MV-4-11 (cell line): ENCODE measurements at places on chromosomes 11 and 22.

DNA sequence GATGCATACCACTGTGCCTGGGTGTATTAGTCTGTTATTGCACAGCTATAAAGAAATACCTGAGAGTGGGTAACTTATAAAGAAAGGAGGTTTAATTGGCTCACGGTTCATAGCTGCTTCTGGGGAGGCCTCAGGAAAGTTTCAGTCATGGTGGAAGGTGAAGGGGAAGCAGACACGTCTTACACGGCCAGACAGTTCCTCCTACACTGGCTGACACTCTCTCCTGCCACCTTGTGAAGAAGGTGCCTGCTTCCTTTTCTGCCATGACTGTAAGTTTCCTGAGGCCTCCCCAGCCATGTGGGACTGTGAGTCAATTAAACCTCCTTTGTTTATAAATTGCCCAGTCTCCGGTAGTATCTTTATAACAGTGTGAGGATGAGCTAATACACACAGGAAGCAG is 33.6 kb upstream of the CD81 start:
- no peak for DNase-seq

- no peak for DNase-seq
Measured at GRCh38 chr22:46356496-46357480, 21.3 kb downstream of the TRMU start.

- DNase-seq: no peak
Measured at GRCh38 chr11:102476069-102476468, 23.5 kb upstream of the TMEM123 start.

- DNase-seq: no peak
Measured at GRCh38 chr11:69825037-69825834, 6.0 kb upstream of the FGF3 start.

- no peak for DNase-seq
Measured at GRCh38 chr22:27504360-27505253, 296.9 kb downstream of the MN1 start.

GRCh38 chr11:83611031-83611430 is 324.9 kb upstream of the CCDC90B start:
- DNase-seq: no peak

GRCh38 chr11:64849598-64850356 is 5.3 kb upstream of the CDC42BPG start:
- no peak for DNase-seq

GRCh38 chr11:3170044-3170755 is 5.1 kb upstream of the OSBPL5 start:
- DNase-seq: no peak

GRCh38 chr11:113982306-113982705 is 7.4 kb downstream of the HTR3A start:
- DNase-seq: no peak

DNA sequence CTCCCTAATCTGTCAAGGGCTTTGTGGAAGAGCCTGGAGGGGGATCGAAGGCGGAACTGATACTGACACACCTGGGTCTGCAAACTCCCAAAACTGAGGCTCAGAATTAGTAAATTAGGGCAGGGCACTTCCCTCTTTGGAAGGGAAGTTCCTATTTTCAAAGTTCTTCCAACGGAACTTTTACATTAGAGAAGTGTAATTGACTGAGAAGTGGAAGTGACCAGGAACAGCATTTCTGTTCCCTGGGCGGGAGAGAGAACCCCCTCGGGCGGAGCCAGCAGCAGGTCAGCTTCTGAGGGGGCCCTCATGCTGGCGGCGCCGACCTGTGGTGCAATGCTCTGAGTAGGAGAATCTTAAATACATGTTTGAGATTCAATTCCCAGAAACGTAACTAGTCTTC is 1.1 kb upstream of the CBL start:
- peak; percentile 92 for DNase-seq

GRCh38 chr22:24027389-24027975 is 16.4 kb downstream of the CABIN1 start:
- no peak for DNase-seq

DNA sequence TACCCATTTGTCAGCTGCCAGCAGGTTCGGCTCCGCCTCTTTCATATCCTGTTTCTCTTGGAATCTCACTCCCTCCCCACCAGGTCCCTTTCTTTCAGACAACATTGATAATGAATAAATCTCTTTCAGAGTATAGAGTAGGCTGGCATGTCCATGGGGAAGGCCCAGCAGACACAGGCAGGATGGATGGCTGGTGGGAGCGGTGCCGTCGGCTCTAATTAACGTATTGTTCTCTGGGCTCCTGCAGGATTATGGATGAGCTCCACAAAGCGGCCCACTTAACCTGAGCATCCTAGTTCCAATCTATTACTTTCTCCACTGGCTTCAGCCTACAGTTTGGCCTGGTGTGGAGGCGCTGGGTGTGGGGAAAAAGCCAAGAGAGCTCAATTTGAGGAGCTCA is 588.0 kb downstream of the BUD13 start:
- DNase-seq: no peak

DNA sequence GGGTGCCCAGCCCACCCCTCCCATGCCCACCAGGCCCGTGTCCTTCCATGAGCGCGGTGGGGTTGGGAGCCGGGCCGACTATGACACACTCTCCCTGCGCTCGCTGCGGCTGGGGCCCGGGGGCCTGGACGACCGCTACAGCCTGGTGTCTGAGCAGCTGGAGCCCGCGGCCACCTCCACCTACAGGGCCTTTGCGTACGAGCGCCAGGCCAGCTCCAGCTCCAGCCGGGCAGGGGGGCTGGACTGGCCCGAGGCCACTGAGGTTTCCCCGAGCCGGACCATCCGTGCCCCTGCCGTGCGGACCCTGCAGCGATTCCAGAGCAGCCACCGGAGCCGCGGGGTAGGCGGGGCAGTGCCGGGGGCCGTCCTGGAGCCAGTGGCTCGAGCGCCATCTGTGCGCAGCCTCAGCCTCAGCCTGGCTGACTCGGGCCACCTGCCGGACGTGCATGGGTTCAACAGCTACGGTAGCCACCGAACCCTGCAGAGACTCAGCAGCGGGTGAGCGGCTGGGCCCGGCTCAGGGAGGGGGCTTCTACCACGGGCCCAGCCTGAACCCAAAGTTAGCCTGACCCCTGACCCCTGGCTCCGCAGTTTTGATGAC is 3.0 kb downstream of the PKP3 start:
- no peak for DNase-seq

DNA sequence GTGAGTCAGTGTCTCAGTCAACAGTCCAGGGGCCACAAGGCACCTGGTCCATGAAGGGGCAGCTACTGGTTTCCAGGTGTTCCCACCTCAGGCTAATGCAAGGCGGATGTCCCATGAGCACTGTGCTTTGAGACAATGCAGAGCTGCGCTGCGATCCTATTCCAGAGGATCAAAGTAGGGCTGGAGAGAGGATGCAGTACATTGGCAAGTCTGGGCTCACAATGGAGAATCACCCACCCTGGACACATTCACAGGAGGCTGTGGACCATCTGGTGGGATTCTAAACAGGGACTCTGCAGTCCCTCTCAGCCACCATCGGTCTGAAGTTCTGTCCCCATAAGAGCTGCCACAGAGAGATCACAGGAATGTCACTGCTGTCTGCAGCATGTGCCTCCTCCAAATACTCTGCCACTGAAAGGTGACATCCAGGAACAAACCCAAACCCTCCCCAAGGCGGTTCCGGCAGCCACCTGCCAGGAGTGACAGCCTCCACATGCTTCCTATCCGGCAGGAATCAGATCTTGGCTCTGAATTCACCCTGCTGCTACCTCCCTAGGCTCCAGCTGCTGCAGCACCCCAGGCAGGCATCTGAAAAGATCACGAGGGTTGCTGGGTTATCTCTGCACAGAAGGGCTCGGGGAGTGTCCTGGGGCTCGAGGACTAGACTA is 45.3 kb upstream of the SERPIND1 start:
- DNase-seq: no peak

DNA sequence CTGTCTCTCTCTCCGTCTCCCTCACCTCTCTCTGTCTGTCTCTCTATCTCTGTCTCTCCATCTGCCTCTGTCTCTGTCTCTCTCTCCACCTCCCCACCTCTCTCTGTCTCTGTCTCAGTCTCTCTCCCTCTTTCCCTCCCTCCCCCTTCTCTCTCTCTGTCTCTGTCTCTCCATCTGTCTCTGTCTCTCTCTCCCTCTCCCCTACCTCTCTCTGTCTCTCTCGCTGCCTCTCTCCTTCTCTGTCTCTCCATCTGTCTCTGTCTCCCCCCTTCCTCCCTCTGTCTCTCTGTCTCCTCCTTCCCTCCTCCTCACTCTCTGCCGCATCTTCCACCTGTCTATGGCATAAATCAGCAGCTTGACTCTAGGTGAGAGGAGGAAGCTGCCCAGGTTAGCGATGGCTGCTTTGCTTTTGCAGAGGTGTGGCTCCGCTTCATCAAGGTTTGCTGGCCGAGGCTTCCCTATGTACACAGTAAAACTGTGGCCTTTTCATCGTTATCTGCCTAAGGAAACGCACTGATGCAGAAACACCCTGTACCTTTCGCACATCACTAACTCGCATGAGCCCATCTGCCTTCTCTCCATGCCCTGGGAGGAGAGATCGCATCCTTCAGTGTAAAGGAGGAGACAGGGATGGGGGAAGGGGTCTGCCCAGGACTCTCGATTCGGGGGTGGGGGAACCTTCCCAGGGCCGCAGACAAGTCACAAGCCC is 44.5 kb downstream of the ANO1 start:
- no peak for DNase-seq

DNA sequence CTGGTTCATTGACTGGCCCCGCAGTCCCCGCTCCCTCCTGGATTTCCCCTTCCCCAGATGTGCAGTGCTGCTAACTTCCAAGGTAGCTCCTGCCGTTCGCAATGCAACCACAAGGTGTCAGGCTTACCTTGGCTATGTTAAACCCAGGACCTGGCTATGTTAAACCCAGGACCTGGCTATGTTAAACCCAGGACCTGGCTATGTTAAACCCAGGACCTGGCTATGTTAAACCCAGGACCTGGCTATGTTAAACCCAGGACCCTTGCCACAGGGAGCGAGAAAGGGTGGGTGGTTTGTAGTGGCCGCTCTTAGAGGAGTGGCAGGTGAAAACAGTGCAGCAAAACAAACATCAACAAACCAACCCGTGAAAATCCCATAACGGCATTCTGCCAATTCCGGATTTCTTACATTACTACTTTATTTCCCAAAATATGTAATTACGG is 2.9 kb upstream of the ADAMTS8 start:
- peak; percentile 13 for DNase-seq

- DNase-seq: no peak
Measured at GRCh38 chr22:48367731-48368130, 1459.9 kb downstream of the BRD1 start.

DNA sequence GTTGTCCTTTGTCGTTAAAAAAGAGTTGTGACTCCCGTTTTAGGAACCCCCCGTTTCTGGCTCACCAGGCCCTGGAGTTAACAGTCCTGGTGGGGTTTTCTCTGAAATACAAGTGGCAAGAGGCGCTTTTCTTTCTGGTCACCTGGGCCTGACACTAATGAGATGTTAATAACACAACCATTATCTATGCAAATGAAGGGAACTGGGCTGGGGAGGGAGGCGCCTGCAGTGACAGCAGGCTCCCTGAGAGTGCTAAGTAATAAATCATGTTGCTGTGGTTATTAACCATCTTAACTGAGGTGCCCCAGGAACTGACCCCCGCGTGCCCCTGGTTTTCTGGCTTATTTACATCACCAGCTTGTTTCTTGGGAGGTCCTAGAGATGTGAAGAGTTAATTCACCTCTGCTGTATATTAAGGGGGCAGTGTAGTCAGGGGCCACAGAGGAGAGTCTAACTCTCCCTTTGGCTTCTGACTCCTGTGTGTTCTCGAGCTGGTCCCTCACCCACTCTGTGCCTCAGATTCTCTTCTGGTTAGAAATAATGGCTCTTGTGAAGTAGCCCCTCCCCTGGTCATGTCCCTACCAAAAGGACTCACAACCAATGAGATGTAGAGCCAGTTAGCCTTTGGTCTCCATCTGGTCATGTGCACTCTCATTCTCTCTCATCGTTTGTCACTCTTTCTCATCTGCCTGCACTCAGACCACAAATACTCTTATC is 276.6 kb upstream of the CADM1 start:
- DNase-seq: no peak

DNA sequence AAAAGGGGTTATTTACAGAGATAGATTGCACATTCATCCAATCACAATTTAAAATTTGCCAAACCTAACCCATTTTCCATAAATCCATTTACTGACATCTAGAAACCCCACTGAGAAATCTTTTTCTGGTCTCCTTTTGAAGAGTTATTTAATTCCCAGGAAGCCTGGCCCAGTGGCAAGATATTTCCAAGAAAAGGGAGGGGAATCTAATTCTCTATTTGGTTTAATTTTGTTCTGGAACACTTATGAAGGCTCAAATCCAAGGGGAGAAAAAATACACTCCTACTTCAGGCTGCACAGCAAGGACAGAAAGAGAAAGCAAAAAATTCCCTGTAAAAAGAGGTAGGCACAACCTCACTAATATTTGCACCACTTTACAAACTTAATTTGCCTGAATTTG is 88.2 kb upstream of the LDLRAD3 start:
- no peak for DNase-seq

DNA sequence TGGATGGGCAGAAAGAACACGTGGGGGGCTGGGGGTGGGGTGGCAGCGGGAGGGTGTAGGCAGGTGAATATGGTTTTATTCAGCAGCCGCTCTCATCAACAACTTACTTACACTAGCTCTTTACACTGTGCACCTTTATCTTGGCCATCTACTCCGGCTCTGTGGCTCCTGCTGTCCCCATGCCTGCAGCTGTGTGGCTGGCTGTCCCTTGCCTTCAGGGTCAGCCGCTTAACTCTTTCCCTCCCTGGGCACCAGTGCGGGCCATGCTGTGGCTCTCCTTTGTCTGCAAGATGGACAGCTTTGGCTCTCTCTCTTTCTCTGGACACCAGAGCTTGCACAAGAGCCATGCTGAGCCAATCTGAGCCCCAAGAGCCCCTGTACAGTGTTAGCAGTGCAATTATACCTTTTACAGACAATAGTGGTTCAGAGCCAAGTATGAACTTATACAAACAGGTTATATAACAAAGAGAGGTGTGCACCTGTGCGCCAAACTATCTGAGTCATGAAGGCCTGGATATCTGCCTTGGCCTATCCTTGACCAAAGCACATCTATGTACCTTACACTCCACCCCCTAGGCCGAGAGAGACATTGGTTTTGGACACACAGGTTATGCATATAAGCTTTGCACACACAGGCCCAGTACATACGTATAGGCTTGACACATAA is 94.3 kb upstream of the CTSC start:
- no peak for DNase-seq

DNA sequence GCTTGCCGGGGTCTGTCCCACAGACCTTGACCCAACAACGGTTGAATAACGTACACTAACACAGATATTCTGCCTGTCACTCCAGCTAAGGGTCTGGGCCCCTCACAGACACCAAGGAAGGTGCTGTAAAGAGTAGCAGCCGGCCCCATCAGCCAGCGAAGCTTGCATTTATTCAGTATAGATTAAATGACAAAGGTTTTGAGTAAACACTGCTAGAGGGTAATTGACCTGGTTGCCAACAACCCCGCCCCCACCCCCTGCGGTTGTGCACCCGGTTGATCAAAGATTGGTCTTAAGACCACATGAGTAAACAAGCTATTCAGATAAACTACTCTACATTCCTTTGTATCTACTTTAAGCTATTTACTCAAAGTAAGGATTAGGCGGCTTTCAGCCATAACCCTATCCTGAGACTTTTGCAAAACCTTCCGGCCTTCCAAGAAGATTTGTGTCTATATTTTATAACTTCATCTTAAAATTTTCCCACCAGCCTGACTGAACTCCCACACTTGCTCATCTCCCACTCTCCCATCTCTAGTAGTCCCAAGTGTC is 4.8 kb upstream of the CKAP5 start:
- no peak for DNase-seq
